HCEC 1CT (cell line): ENCODE measurements at places on chromosomes 1 and 21.

DNA sequence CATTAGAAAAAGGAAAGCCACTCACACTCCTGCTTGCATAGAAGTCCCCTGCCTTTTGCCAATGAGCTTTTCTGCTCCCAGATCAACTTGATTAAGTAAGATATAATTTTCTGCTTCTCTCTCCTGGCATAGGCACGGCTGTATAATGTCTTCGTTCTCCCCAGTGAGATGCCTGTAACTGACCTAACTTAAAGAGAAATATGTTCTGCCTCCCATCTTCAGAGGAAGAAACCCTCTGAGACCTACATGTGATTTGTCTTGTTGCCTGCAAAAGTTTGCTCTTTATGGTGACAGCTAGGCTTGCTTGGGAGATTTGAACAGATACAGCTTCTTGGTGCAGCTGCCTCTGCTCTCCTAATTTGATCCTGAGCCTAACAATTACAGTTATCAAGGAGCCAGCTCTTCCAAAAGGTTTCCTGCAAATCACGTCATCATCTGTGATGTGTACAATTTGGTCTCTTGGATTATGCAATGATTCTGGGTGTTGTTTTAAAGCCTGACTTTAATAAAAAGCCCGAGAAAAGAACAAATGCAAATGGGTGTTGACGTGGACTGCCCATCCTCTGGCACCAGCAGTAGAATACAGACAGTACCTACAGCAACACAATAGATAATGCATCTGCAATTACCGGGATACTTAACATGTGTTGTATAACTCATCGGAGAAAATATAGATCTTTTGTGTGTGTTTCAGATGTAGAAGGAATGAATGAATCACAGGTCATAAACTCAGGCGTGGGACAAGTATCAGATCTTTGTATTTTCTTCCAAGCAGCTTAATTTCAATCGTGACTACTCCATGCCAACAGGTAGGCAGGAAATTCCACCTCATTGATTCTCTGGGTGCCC lies 76.2 kb upstream of the KAZN start:
- DNase-seq, result no peak

DNA sequence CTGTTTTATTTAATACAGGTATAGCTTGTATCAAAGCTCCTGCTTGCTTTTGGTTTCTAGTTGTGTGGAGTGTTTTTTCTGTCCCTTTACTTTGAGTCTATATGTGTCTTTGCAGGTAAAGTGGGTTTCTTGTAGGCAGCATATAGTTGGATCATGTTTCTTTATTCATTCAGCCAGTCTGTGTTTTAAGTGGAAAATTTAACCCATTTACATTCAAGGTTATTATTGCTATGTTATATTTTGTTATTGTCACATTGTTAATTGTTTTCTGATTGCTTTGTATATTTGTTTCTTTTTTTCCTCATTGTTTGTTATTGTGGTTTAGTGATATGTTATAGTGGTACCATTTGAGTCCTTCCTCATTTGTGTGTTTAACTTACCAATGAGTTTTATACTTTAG lies 26.7 kb downstream of the CLDN19 start:
- no peak for DNase-seq

GRCh38 chr1:117173691-117174090 lies 37.0 kb downstream of the VTCN1 start:
- DNase-seq, result no peak

DNA sequence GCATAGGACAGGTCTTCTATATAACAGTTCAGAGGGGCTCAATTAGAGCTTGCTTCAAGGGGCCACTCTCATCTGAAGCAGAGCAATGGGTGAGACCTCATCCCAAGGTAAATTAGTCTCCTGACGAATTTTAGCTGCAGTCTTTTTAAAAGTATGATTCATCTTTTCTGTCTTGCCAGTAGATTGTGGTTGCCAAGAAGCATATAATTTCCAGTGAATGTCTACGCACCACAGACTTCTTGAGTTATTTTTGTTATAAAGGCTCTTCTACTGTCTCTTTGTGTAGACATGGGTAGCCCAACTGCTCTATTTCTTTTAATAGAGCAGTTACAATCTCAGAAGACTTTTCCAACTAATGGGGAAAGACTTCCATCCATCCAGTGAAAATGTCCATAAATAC lies 108.9 kb upstream of the FMN2 start:
- DNase-seq, result no peak

- DNase-seq, result no peak
These were observed 12.4 kb downstream of the TRIM62 start for GRCh38 chr1:33169290-33170055.

DNA sequence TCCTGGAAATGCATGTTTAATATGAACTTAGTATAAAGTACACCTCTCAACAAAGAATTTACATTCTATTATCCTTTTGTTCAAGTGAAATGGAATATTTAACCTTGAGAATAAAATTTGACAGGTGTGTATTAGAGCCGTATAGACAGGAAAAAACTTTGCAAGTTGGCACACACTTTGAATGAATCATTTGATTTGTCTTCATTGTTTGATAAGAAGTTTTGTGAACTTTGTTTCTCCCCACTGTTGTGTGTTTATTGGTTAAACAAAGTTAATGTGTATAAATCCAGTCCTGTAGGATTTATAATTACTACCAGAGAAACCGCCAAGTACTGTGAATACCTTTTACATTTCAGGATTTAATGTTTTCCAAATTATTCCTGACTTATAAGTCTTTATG lies 2.0 kb downstream of the SYDE2 start:
- no peak for DNase-seq

- DNase-seq, result no peak
These were observed 68.5 kb downstream of the NIBAN1 start for GRCh38 chr1:184905601-184906322.

- peak; percentile 64 for DNase-seq
These were observed 64.3 kb downstream of the PRKAA2 start for GRCh38 chr1:56709269-56709880.

- DNase-seq, result peak; percentile 81
These were observed 700 bp upstream of the KMO start for GRCh38 chr1:241531195-241532161.

- no peak for DNase-seq
These were observed 24.4 kb upstream of the TMEM54 start for GRCh38 chr1:32925403-32926162.

DNA sequence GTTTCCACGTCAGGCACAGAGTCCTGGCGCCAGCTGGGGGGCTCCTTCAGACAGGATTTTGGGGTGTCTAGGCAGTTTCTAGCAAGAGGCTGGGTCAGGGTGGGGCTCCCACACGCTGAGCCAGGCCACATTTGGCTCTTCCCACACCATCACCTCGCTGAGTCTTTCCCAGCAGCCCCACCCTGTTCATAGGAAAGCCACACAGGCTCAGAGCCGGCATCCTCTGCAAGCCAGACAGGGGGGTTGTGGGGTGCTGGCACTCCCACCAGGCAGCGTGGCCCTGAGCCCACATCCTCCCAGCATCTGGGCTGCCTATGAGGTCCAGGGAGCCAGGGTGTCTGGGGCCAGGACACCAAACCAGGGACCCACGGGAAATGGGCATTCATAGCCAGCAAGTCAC lies 2.8 kb upstream of the GPR153 start:
- no peak for DNase-seq

GRCh38 chr1:239308701-239309333 lies 77.6 kb upstream of the CHRM3 start:
- DNase-seq, result no peak

DNA sequence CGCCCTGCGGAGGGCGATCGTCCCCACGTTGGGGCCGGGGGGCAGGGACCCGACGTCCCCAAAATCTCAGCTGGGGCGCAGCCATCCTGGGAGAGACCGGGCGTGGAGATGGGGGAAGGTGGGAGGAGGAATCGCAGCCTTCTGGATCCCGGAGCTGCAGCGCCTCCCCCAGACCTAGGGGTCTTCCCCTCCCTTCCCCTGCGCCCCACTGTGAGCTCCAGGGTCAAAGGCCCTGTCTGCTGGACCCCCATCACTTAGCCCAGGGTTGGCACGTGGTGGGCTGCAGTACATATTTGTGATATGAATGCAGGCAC lies 90.2 kb upstream of the VAMP3 start:
- DNase-seq, result no peak

DNA sequence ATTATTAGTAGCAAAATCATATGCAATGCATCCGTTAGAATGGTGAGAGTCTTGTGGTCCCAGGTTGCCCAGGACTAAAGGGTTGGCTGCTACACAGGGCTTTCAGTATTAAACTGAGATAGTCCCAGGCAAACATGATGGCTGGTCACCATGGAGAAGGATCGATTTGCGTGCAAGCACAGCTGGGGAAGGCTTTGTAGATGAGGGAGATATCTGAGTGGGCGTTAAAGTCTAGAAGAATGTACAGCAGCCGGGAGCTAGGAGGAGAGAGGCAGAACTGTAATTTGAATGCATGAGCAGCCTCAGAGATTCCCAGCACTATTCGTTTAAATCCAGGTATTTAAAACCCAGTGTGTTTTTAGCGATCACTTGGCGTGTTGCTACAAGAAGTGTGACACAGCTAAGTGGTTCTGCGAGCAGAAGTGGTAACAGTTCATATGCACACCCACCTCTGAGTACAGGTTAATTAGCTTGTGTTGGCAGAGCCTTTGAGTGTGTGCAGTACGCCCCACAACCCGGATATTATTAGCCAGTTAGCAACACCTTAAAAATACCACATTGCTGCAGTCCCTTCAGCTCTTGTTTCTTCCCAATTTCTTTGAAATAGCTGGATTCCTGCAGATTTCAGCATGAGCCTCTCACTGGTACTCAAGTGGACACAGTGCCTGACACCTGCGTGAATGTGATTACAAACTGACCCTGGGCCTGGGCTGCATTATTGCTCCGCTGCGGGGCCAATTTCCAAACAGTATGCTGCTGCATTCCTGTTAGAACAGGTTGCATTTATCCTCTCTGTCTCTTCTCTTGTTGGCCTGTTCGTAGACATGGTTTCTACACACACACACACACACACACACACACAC lies 67.2 kb upstream of the SCAF4 start:
- DNase-seq, result no peak

GRCh38 chr1:216183007-216183406 lies 240.2 kb downstream of the USH2A start:
- peak; percentile 57 for DNase-seq

DNA sequence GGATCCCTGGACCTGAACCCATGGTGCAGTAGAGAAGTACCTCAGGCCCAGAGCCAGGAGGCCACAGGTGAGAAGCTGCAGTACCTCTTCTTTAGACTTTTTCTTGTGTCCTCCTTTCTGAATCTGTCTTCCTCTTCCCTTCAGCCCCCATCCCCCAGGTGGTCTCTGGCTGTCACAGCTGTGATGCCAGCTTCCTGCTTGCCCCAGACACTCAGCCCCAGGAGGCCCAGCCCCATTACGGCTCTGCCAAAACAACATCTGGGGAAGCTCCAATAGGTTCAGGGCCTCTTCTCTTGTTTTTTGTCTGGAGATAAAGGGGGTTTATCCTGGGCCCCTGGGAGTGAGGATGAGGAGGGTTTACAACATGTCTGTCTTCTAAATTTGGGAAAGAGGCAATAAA lies 9.5 kb upstream of the BTG2 start:
- DNase-seq, result no peak

DNA sequence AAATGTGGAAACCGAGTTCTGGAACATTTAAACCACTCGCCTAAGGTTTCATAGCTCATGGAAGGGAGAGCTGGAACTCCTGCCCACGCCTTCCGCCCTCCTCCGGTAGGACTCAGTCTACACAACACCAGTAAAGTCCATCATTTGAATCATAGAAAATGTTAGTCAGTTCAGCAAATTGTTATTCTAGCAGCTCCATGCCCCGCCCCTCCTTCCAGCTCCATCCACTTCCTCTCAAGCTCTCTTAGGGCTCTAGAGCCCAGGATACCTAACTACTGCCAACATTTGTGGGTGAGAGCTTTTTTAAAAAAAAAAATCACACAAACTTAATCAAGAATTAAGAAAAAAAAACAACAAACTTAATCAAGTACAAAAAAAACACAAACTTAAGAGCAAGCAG lies 121.8 kb downstream of the TBX15 start:
- no peak for DNase-seq

- DNase-seq, result no peak
These were observed 92.5 kb upstream of the SIM2 start for GRCh38 chr21:36606287-36606982.

DNA sequence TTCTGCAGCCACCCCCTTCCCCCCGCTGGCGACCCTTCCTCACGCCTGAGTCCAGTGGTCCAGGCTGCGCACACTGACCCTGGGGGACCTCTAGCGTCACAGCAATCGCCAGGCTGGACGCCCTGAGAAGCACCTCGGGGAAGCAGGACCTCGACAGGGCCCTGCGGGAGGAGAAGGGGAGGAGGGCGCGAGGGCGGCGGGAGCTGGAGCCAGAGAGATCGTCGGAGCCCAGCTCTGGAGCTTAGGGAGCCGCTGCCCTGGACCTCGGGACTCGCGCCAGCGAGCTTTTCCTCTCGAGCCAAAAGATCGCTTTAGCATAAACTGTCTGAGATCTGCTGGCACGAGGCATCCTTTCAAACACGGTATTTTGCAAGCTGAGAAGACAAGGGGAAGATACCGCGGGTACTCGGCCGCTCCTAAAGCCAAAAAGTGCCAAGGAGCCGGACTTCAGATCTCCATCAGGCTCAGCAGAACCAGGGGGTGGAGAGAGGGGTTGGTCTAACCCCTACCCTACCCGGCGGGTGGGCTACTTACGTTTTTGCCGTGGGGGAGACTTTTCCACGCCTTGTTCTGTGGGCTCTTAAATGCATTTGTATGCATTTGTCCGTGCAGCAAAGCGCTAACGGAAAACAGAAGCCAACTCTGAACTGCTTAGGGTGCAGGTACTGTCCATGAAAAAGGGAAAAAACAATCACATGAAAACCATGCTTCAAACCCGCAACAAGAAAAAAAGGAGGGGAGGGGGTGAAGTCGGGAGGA lies 586 bp downstream of the COL24A1 start:
- DNase-seq, result peak; percentile 42

- peak; percentile 57 for DNase-seq
These were observed 16.2 kb downstream of the PLEKHO1 start for GRCh38 chr1:150165622-150166612.

GRCh38 chr21:28216976-28217523 lies 775.6 kb downstream of the LTN1 start:
- DNase-seq, result no peak

DNA sequence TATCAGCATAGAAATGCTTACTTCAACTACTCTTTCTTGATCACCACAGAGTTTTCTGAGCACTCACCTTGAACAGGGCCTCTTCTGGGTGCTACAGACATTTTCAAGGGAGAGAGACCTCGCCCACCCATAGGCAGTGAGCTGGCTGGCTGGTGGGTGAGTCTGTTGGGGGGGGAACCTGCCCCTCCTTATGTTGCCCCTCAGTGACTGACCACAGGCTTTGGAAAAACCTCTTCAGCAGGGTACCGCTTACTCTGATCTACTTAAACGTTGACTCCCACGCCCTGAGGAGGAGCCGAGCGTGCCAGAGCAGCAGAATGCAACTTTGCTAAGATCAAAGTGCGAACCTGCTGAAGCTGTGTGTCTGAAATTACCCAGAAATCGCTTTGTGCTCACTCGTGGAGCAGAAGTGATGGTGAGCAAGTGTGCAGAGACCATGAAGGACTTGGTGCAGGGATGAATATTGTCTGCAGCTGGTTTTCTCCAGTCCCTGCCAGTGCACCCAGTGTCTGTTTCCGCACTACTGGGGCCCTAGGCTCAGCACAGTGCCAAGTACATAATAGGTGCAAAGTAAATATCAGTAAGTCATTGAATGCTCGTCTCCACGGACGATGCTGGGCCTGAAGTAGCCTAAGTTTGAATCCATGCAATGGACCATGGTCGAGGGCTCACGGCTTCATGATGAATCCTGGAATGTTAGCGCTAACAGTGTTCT lies 158.7 kb upstream of the IRF2BP2 start:
- no peak for DNase-seq
